ENCODE measurements at places on chromosomes 7 and 10. TPM values are rescaled to one million over a fixed set of nuclear protein-coding genes. Genes with fewer than 3 reads are reported as not detected.

GRCh38 chr10:95770084-95770720, 14.2 kb downstream of the ENTPD1 start:
- DNase-seq: no peak

GRCh38 chr10:15897287-15897686, 37.0 kb upstream of the MINDY3 start:
- DNase-seq: no peak

The VWA2 gene
- polyA plus RNA-seq: 0.48 TPM

GRCh38 chr10:20380401-20380800, 516.7 kb downstream of the NEBL start:
- DNase-seq: no peak

- no peak for DNase-seq
Measured at GRCh38 chr7:73758581-73759138, 11.4 kb downstream of the CLDN3 start.

The CARD11 gene
- polyA plus RNA-seq: 19.0 TPM

The MMD2 gene
- 0.11 TPM for polyA plus RNA-seq

GRCh38 chr7:44385434-44386138, 60.2 kb upstream of the CAMK2B start:
- no peak for DNase-seq

The CRYGN gene
- 1.5 TPM for polyA plus RNA-seq

DNA sequence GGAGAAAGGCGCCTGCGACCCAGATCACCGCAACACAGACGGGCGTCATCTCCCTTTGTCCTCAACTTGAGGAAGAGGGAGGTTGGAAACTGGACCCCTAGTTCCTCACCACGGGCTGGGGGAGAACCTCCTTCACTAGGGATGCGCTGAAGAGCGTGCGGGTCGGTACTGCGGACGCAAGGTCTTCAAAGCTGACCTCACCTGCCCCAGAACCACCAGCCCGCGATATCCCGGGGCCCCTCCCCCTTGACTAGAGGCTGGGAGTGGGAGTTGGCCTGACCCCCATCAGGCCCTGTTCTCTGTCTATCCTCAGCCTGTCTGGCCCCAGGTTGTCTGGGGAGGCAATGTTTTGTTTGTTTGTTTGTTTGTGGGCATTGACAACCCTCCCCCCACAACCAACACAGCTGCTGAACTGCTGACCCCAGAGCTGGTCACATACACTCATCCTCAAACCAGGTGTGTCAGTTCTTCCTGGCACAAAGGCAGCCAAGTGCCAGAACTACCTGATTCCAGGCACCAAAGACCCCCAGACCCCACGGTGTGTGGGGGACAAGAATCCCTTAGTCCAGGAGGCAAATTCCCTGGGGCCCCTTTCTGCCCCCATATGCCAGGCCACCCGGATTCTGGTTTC, 2.9 kb downstream of the NPM3 start:
- DNase-seq: peak; percentile 54

GRCh38 chr10:131621784-131622624, 278.8 kb upstream of the PPP2R2D start:
- no peak for DNase-seq

DNA sequence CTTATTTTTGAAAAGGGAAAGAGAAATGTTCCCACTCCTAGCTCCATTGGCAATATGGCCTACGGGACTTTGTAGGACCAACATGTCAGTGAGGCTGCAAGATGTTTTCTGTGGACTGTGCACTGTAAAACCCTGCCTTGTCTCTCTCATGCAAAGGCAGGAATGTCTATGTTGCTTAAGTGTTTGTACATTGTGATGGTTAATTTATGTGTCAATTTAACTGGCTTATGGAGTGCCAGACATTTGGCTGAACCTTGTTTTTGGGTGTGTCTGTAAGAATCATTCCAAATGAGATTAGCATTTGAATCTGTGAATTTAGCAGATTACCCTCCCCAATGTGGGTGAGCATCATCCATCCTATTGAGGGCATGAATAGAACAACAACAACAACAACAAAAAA, 4.1 kb upstream of the PCLO start:
- no peak for DNase-seq

- DNase-seq: no peak
Measured at GRCh38 chr10:1536341-1536740, 201.0 kb downstream of the ADARB2 start.

GRCh38 chr10:96600337-96600736, 13.5 kb upstream of the TM9SF3 start:
- no peak for DNase-seq

The PVRIG gene
- polyA plus RNA-seq: 1.1 TPM

The SLC39A12 gene
- polyA plus RNA-seq: not detected

- DNase-seq: no peak
Measured at GRCh38 chr7:134709197-134709596, 62.5 kb downstream of the BPGM start.

GRCh38 chr7:121005996-121006584, 17.6 kb downstream of the CPED1 start:
- DNase-seq: no peak

The PAX4 gene
- polyA plus RNA-seq: not detected

The SEMA3A gene
- 19.8 TPM for polyA plus RNA-seq

The ADAM22 gene
- 2.8 TPM for polyA plus RNA-seq

GRCh38 chr10:131746241-131746711, 154.5 kb upstream of the PPP2R2D start:
- DNase-seq: no peak

- DNase-seq: no peak
Measured at GRCh38 chr7:134827889-134828288, 48.5 kb downstream of the CALD1 start.

DNA sequence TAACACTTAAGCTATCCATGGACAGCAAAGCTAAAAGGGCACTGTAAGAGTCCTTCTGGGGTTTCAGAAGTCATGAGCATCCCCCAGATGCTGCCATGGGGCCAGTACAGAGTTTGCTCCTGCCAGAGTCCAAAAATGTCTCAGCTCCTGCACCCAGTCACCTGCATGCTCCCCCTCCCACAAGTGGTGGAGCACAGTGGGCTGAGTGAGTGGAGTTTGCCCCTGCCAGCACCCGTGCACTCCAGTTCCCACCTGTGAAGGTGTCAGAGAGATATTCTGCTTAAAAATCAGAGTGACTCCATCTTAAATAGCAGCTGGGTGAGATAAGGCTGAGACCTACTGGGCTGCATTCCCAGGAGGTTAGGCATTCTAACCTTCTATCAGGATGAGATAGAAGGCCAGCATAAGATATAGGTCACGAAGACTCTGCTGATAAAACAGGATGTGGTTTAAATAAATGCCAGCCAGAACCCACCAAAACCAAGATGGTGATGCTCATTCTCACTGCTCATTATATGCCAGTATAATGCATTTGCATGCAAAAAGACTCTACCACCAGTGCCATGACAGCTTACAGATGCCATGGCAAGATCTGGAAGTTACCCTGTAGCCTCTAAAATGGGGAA, 140.1 kb upstream of the ZNF92 start:
- no peak for DNase-seq

DNA sequence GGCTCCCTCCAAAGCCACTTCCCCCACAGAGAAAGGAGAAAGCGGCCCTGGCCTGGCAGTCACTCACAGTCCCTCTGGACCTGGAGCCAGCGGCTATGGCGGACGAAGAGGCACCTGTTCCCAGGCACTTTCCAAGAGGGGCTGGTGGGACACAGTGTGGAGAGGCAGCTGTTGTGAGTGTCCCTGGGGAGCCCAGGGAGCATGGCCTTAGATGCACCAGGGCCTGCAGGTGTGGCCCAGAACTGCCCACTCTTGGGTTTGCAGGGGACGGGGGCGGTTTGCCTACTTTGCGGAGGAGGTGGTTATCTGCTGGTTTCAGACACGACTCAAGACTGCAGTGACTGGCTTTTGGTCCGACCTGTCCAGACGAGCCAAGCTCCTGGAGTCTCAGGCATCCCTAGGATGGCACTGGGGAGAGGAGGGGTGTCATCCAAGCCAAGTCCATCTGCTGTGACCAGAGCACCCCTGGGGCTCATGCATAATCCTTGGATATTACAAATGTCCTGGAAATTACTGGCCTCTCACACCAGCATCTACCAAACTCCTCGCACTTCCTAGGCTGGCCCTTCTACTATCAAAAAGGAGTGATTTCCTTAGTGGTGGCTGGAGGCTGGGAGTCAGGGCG, 18.4 kb downstream of the CTBP2 start:
- no peak for DNase-seq
